Posterior vena cava (tissue), 2 donors: ENCODE measurements at places on chromosomes 6 and 20. TPM values are rescaled to one million over a fixed set of nuclear protein-coding genes. Genes with fewer than 3 reads are reported as not detected.

Gene RIPOR3
- 11.2 TPM for total RNA-seq

- DNase-seq, result no peak
Measured at GRCh38 chr6:17851001-17851719, 136.3 kb downstream of the KIF13A start.

DNA sequence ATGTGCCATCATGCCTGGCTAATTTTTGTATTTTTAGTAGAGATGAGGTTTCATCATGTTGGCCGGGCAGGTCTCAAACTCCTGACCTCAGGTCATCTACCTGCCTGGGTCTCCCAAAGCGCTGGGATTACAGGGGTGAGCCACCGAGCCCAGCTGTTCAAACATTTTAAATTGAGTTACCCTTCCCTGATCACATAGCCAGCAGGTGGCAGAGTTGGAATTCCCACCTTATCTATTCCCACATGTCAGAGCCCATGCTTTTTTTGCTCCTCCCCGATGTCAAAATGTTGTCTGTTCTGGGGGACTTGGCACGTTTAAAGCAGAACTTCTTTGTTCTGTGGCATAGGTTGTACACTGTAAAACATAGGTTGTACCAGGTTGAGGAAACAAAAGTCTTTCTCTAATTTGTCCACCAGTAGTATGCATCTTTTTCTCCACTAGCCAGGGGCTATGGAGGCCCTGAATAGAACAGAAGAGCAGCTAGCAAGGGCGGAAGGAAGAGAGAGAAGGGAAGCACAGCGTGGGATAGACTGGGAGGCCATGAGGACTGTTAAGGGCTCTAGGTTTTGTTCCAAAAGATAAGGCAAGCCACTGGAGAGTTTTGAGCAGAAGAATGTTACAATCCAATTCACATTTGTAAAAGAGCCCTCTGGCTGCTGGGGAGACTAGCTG lies 7.3 kb upstream of the LBP start:
- no peak for DNase-seq

DNA sequence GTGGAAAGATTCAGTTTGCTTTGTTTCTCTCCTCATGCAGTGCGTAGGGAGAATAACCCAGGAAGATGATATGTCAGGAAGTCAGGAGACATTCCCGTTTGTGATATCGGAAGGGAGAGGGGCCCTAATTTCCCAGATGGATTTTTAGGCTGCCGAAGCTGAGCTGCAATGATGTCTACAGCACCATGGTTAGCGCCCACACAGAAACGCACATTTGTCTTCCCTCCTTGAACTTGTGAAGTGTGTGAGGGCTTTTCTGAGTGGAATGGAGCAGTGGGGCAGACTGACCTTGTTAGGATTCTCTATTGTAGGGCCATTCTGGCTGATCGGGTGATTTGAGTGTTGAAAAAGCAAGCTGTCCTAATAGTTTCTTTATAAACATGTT lies 191.3 kb upstream of the ARG1 start:
- DNase-seq, result no peak

- DNase-seq, result no peak
Measured at GRCh38 chr6:20497216-20498040, 36.8 kb upstream of the CDKAL1 start.

Gene AIF1
- 68.7 TPM for total RNA-seq

DNA sequence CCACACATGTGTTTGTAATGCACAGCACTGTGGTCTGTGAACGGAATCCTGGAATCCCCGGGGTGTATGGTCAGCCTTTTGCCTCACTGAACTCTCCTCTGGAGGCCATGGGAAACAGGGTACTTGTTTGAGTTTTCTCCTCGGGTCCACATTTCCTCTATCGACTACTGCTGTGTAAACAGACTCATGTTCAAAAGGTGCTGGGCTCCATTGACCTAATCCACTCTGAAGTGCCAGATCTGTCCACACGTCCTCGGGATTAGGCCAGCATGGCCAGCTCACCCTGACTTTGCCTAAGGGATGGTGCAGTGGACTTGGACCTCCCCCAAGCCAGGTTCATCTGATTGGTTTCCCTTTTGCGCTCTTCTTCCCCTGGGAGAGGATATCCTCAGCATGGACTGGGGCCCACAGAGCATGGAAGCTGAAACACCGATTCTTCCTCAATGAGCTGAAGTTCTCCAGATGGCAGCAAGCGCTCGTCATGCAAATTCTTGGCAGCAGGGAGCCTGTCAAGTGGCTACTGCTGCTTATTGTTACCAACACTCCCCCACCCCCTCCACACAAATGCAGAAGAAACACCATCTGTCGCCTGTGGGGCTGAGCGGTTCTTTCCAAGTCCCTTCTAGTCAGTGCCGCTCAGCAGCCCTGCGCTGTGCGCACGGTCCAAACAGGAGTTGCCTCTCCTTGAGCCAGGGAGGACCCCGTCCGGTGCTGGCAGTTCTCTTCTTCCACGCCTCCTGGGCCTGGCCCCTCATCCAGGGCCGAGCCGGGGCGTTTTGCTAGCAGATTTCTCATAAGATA lies 292.6 kb upstream of the MARCKS start:
- peak; percentile 84 for DNase-seq

DNA sequence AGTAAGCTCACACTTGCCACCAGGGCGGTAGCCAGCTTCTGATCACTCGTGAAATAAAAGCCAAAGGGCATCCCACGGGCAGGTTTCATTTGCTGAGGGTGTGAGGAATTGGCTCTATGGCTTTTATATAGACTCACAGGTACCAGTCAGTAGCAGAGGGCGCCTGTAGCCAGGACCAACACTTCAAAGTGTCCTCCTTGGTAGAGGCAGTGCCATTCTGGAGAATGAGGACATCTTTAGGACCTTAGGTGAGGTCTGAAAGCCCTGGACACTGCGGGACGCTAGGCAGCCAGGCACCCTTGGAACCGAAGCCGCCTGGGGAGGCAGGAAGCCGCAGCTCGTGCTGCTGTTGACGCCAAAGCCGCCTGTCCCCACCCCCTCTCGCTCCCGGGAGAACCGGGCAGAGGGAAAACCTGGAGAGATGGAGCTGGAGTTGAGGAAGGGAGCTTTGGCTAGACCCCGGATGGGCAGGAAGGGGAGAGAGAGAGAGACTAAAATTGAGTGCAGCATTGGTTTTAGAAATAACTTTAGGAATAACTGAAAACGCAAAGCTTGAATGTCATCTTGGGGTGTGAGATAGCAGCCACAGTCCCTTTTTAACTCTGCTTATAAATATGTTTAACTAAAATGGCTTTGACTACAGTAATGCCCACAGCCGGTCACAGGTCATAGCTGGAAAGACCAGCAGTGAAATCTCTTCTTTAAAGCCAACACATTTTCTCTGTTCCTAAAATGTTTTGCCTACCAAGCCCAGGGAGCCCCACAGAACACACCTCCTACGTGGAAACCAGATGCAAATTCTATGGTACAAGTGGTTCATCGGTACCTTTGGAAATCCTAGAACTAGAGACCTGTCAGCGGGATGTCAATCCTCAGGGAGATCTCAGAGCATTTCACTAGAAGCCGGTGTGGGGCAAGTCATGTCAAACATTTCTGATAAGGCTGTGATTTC lies 128.5 kb upstream of the CDYL start:
- peak; percentile 93 for DNase-seq

Gene ADTRP
- 0.48 TPM for total RNA-seq

GRCh38 chr6:146650799-146651481 lies 52.2 kb downstream of the ADGB start:
- DNase-seq, result no peak

Gene LRP11
- 20.0 TPM for total RNA-seq

- no peak for DNase-seq
Measured at GRCh38 chr6:84489598-84489997, 262.2 kb upstream of the CEP162 start.

Gene HAO1
- not detected for total RNA-seq

Gene RAB32
- 33.5 TPM for total RNA-seq

Gene OR2J1
- total RNA-seq, result not detected

DNA sequence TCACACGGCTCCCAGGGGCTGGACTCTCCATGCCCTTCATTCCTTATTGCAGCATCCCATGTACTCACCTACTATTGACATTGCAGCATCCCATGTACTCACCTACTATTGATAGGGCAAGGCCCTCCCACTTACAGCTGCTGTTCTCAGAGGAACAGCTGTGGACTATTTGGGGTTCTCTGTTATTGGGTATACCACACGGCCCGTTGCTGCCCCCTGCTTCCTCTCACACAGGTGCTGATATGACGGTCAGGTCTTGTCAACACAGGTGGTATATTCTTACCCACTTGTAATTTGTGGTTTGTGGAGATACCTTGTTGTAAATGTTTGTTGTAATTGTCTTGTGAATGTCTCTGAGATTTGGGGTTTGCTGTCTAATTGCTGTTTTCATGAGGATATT lies 18.8 kb downstream of the ALDH5A1 start:
- no peak for DNase-seq
